ENCODE measurements at places on chromosomes 1 and 21. TPM values are rescaled to one million over a fixed set of nuclear protein-coding genes. Genes with fewer than 3 reads are reported as not detected.

GRCh38 chr1:179709841-179710329, 33.2 kb upstream of the FAM163A start:
- peak; percentile 71 for DNase-seq

Gene ROR1
- 8.8 TPM for polyA plus RNA-seq

Gene PDPN
- polyA plus RNA-seq = 39.3 TPM

DNA sequence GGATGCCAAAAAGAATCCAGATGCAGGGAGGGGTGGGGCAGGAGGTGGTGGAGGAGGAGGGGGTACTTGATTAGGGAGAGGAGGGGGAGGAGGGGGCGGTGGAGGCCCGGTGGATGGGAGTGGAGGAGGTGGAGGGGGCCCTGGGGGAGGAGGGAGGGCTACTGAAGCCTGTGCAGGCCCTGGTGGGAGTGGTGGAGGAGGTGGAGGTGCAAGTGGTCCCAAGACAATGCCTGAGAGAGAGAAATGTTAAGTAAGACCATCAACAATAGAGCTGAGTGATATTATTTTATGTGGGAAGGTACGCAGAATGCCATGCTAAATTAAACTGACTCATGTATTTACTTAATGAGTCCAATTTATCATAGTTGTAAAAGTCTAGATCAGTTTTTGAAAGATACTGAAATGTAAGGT, 86.8 kb upstream of the LBR start:
- DNase-seq = no peak

GRCh38 chr21:35142036-35142815, 93.1 kb upstream of the RUNX1 start:
- no peak for DNase-seq

DNA sequence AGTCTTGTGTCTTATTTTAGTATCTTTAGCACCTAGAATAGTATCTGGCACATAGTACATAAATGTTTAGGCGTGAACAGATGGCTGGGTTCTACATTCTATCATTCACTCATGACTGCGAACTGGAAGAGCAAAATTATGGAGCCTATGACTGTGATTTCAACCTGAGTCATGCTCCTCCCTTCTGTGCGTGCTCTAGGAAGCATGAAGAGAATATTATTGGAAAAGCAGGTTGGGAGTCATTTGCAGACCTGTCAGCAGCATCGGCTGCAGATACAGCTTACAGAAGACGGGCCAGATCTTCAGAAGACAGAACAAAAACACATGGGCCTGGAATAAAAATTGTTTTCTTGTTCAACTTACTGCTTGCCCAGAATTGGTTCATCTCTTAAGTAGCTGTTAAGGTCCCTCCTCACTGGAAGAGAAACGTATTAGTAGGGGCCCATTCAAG, 344.0 kb upstream of the USP24 start:
- DNase-seq = no peak

GRCh38 chr1:222539951-222540597, 7.8 kb downstream of the HHIPL2 start:
- no peak for DNase-seq

DNA sequence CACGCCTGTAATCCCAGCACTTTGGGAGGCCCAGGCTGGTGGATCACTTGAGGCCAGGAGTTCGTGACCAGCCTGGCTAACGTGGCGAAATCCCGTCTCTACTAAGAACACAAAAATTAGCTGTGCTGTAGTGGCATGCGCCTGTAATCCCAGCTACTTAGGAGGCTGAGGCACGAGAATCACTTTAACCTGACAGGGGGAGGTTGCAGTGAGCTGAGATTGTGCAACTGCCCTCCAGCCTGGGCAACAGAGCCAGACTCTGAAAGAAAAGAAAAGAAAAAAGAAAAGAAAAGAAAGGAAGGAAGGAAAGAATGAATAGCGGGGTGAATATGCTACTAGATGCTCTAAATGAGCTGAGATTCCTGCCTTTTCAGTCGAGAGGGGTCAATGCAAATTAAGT, 7.1 kb downstream of the GFI1 start:
- no peak for DNase-seq

GRCh38 chr1:1189111-1189510, 15.4 kb downstream of the TTLL10 start:
- no peak for DNase-seq

Gene PSRC1
- 11.9 TPM for polyA plus RNA-seq

Gene OR2G6
- not detected for polyA plus RNA-seq

- DNase-seq = no peak
Measured at GRCh38 chr1:70966018-70966638, 81.5 kb downstream of the PTGER3 start.

GRCh38 chr1:11052839-11053757, 6.1 kb upstream of the MASP2 start:
- DNase-seq = no peak

GRCh38 chr1:109133815-109134214, 19.9 kb downstream of the ELAPOR1 start:
- DNase-seq = no peak

- no peak for DNase-seq
Measured at GRCh38 chr1:68144856-68145255, 87.5 kb downstream of the WLS start.

- no peak for DNase-seq
Measured at GRCh38 chr1:185837711-185838110, 103.5 kb downstream of the HMCN1 start.

DNA sequence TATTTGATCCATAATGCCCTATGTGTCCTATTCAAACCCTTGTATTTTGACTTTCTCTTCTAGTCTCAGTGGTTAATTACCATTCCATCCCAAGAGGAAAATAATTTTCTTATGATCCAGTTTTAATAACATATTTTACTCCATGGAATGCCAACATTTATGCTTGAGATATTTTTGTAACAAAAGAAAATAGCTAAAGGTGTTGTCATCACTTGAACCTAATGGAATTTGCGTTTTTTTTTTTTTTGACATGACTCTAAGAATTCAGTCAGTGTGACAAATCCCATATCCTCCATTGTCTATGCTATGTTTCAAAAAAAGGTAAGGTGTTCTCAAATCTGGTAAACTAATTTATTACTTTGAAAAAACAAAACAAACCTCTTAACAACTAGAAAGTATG, 324.1 kb upstream of the ADAMTS5 start:
- no peak for DNase-seq

DNA sequence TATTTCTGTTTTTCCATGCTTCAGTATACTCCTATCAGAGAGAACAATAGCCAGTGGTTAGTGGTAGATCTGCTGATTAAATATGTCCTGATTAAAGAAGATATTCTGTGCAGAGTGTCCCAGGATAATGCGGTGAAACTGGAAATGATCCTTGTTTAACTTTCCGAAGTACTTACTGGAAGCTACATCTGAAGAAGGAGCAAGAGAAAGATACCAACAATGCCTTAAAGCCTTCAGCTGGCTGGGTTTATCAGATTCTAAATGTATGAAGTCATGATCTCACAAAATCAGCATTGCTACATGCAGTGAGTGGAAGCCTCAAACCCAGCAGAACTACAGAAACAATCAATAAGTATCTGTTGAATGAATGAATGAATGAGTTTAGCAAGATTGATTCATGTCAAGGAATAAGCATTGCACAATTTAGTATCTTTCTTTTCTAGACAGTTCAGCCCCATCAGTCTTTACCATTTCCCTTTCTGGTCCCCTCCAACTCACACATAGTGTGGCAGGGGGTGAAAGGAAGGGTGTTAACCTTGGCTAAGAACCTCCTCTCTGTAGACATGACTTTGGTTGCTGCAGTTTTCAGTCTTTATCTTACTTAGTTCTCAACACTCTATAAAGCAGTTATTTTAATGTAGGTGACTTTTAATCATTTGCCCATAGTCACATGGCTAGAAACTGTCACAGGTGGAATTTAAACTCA, 24.7 kb upstream of the DNASE2B start:
- no peak for DNase-seq

Gene DESI2
- 43.8 TPM for polyA plus RNA-seq

DNA sequence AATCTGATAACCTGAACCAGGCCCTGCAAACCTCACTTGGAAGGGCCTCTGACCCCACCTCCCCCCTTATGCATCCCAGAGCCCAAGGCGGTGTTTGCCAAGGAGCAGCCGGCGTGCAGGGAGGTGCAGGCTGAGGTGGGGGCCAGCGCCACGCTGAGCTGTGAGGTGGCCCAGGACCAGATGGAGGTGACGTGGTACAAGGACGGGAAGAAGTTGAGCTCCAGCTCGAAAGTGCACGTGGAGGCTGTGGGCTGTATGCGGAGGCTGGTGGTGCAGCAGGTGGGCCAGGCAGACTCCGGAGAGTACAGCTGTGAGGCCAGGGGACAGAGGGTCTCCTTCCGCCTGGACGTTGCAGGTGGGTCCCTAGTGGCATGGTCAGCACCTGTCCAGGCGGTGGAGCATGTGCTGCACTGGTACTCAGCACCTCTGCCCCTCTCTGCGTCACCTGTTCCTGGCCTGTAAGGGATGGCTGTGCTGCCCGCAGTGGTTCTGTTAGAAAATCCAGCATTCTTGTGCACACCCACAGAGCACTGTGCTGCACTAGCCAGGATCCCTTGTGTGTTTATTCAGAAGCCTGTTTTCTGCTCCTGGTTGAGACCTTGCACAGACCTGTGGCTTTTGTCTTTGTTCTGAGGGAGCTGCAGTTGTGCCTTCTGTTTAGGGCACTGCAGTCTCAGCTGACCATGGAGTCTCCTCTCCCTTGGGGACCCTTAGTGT, 11.6 kb downstream of the OBSCN start:
- DNase-seq = no peak

- no peak for DNase-seq
Measured at GRCh38 chr1:93992190-93992589, 83.0 kb upstream of the GCLM start.

- DNase-seq = no peak
Measured at GRCh38 chr1:203324105-203325025, 19.0 kb downstream of the BTG2 start.

DNA sequence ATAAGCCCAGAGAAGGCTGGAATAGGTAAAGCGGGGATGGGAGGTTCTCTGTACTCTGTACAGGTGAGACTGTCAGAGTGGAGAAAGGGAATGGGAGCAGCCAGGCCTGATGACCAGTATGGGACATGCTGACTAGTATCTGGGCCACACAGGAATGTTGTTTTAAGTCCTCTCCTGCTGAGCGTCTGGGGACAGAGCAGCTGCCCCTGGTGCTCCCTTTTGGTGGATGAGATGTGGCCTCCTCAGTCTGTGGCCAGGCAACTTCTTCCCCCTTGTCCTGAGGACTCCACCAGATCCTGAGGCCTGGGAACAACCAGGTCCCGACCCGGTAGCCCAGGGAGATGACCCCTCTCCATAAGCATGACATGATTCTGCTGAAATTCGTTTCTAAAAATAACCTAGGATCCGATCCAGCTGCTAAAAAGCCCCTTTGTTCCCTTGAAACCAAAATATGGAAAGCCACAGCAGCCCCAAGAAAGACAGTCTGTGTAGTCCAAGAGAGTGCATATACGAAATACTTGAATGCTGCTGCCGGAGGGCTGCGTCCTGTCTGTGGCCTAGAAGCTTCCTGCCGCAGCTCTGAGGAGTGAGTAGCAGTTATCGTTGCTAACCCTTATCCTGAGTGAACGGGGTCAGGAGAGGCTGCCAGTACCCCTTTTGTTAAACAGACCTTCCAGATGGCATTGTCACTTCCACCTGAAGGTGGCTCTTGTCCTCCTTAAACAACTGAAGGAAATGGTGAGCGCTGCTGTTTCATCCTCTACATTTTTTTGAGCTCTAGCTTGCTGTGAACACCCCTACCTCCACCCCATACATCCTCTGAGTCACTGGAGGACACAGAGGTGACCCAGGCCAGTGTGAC, 47.1 kb downstream of the ATP2B4 start:
- no peak for DNase-seq

Gene ACTN2
- polyA plus RNA-seq = 2,397 TPM

DNA sequence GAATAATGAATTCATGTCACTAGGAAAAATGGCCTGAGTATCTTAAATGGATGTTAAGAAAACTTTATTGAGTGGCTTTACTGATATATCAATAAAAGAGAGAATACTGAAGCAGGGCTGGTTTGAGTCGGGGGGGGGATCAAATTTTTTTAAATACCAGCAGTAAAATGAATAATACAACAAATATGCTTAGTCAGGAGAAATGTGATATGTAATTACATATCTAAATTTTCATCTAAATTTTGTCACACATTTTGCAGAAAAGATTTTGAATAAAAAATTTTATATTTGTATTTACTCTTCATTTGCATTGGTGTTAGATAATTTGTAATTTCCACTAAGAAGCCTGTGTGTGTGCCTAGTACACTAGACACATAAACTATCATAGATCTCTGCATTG, 2300.2 kb downstream of the MRPL39 start:
- no peak for DNase-seq

- no peak for DNase-seq
Measured at GRCh38 chr1:161131523-161132409, 701 bp downstream of the DEDD start.

Gene OR14K1
- polyA plus RNA-seq = not detected

- DNase-seq = no peak
Measured at GRCh38 chr1:33336580-33336979, 15.7 kb upstream of the A3GALT2 start.

GRCh38 chr1:13749543-13750341, 49.8 kb downstream of the PRDM2 start:
- DNase-seq = no peak

DNA sequence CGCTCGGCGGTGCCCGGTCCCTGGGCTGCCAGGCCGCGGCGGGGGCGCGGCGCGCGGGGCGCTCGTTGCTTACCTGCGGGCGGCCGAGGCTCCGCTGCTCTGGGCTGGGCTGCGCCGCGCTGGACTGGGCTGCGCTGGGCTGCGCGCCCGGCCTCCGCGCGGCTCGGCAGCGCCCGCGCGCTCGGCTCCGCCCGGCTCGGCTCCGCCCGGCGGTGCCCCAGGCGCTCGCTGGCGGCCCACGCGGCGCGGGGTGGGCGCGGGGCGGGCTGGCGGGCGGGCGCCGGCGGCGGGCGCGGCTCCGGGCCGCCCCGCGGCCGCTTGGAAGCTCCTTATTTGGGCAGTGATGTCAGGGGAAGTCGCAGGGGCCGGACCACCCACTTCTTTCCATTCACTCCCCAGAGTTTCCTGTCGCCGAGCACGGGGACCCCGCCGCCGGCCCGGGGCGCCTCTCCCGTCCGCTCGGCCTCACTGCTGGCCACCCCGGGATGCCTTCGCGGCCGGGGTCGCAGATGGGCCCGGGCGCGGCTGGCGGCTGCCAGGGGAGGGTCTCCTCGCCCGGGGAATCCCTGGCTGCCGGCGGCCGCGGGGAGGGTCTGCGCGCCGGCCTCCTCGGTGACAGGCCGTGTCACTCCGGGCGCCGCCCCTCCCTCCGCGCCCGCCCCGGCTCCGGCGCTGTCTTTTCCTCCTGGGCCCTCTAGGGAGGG, 177.7 kb upstream of the EDN2 start:
- no peak for DNase-seq

Gene TMCC2
- 10.8 TPM for polyA plus RNA-seq
